ENCODE measurements at places on chromosomes 11 and 22.

- no peak for DNase-seq
Measured at GRCh38 chr11:88511006-88511405, 173.5 kb upstream of the CTSC start.

- no peak for DNase-seq
Measured at GRCh38 chr11:30566482-30566881, 19.7 kb downstream of the MPPED2 start.

GRCh38 chr11:85930879-85931366 lies 75.7 kb downstream of the CCDC83 start:
- no peak for DNase-seq

- no peak for DNase-seq
Measured at GRCh38 chr11:76076749-76077148, 129.6 kb downstream of the WNT11 start.

DNA sequence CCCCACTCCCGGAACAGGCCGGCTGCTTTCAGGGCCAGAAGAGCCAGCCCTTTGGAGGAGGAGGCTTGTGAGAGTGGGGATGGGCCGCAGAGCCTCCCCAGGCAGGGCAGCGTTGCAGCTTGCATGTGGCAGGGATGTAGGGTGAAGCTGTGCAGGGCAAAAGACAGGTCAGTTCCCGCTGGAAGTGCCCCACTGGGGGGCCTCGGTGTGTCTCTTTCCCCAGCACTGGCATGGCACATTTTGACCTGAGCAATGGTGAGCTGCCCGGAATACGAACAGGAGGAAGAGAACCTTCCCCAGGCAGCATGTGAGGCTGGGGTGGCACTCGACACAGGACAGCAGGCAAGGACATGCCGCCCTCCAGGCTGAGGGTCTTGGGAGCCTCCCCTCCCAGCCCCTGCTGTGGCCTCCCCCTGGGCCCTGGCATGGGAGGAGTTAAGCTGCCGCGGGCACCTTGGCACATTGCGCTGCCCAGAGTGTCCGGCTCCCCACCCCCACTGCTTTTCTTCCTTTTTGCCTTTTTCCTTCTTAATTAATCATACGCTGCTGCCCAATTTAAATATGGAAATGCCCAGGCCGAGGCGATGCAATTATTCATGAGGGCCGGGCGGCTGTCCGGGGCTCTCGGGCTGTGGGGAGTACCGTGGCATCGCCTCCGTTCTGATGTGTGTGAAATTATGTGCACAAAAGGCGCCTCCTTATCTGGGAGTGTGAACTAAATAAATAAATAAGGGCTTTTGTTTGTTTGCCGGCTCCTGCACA lies 76.0 kb upstream of the WNT7B start:
- no peak for DNase-seq

DNA sequence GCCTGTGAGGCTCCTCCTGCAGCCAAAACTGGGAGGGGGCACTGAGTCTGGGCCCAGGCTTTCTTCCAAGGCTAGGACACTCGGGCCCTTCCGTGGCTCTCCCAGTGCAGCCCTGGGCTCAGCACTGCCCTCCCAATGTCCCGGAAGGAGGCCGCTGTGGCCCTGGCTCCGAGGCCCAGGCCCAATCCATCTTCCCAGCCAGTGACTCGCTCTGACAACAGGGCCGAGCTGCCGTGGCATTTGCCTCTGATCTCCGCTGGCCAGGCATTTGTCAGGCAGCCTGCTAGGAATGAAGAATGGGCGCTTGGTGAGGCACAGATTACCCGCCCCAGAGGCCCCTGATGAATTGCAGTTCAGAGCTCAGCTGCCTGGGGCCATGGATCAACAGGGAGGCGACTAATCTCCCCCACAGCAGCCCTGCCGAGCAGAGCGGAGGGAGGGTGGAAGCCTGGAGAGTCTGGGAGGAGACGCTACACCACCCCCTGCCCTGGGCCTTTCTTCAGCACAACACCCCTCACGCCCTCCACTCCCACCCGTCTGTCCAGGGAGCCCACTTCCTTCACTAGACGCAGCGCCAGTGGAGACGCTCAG lies 8.3 kb downstream of the FXYD2 start:
- DNase-seq, result no peak

DNA sequence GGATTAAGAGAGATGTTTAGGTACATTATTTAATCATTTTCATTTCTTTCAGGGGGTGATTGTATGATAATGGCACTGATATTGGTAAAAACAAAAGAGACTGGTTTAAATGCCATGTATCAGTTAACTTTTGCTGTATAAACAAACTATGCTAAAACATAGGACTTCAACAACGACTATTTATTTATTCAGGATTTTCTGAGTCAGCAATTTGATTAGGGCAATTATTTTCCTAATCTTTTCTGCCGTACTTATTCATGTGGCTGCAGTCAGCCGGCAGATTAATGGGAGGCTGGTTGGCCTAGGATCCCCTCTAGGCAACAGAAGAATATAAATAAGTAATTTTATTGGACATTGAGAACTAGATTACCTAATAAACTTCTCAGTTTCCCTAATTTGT lies 661.7 kb upstream of the RAG2 start:
- DNase-seq, result no peak

DNA sequence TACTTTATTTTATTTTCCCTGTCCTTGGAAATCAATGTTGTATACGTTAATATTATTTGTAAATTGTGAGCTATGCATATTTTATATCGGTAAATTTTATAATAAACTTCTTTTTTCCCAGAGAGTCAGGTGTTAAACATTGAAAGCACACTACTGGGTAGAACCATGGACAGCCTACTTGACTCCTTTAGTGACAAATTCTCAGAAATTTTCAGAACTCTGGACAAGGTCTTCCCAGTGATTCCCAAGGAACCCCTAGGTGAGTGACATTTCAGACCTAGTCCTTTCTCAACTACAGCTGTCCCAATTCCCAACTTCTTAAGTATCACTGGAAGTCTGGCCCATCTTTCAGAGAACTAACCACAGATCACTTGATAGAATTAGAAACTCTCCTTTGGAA lies 107.2 kb downstream of the RCN1 start:
- DNase-seq, result no peak

GRCh38 chr11:23192256-23192655 lies 332.0 kb upstream of the CCDC179 start:
- DNase-seq, result no peak

- no peak for DNase-seq
Measured at GRCh38 chr11:29495676-29496075, 521.2 kb downstream of the KCNA4 start.

DNA sequence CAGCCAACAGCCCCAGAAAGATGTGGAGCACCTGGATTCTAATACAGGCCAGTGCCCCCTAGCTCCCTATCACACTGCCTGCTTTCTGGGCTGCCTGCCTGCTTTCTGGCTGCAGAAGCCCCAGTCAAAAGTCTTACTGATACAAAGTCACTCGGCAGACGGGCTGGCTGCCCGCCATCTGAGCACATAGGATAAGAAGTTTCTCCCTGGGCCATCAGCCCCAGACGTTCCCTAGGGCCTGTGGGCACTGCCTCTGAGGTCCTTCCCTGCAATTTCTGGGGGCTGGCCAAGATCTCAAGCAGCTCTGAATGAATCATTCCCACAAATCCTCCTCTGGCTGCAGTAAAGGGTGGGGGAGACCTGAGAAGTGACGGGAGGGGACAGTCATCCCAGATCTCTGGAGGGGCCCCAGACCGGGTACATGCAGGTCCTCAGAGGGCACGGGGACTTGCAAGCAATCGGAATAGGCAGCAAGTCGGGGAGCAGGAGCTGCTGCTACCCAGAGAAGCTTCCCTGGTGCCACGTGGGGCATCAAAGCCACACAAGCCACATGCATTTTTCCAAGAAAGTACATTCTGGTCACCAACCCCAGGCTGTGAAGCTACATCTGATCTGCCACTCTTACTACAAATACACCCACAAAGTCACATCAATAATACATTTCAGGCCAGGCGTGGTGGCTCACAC lies 4.7 kb downstream of the TPST2 start:
- DNase-seq, result no peak

All from activated naive CD4-positive, alpha-beta T cell (primary cell).